ENCODE measurements at places on chromosomes 6 and 20. TPM values are rescaled to one million over a fixed set of nuclear protein-coding genes. Genes with fewer than 3 reads are reported as not detected.

Gene CD93
- polyA plus RNA-seq = 16.1 TPM

GRCh38 chr6:43172104-43173007 is 1.3 kb downstream of the SRF start:
- peak; percentile 74 for DNase-seq

- DNase-seq = no peak
Measured at GRCh38 chr6:142830116-142830710, 114.8 kb downstream of the HIVEP2 start.

Gene ZBP1
- 0.67 TPM for polyA plus RNA-seq

DNA sequence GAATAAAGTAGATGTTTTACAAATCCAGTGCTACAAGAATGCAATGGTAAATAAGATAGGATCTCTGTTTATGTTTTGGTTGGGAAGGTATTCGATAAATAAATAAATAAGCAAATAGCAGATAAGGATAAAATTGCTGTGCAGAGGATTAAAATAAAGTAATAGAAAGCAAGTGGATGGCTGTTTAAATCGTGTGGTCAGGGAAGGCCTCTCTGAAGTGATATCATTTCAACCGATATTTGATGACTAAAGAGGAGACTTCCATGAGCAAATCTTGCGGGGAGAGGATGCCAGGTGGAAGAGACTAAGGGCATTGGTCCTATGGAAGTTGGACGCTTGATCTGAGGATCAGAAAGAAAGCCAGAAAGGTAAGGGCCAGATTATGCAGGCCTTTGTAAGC is 92.0 kb upstream of the CCN2 start:
- DNase-seq = no peak

Gene METTL24
- 0.97 TPM for polyA plus RNA-seq

DNA sequence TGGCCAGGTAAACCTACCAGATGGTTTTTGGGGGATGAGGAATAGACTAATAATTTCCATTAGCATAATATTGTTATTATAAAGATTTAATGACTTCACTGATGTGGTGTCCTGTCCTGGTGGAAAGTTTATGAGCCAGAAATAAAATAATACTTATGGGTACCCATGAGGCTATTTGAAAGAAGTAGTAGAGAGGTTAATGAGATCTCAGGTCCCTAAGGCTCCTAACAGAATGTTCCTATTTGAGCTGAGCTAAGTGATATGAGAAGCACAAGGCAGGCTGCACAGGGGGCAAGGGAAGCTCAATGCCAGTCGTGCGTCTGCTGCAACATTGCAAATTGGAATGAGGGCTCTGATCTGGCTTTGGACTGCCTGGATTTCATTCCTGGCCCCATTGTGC is 174.1 kb downstream of the BMP2 start:
- no peak for DNase-seq

Gene PRL
- not detected for polyA plus RNA-seq

DNA sequence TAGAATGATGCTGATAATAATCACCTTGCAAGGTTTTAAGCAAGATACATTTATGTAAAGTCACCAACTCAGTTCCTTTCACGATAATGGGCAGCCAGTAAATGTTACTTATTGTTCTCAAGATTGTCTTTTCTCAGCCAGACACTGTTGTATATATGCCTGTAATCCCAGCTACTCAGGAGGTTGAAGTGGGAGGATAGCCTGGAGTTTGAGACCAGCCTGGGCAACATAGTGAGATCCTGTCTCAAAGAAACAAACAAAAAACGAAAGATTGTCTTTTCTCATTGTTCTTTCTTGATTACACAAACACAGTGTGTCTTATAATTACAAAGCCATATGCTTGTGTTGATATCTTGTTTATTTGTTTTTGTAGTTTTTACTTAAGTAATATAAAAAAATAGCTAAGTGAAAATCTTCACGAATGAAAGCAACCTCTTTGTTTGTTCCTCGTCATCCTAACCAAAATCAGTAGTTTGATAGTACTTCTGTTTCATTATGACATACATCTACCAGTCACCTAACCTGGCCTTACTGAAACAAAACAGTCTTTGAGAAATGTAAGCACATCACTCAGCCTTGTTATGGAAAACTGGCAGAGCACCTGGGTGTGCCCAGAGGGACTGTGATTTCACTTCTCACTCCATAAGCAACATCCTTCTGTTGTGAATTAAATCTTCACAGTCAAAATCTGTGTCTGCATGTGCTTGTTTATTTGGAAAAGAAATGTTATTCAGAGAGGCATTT is 436.2 kb upstream of the SOX4 start:
- DNase-seq = no peak

GRCh38 chr6:164911873-164912580 is 397.4 kb downstream of the C6orf118 start:
- no peak for DNase-seq

- no peak for DNase-seq
Measured at GRCh38 chr6:37612475-37612874, 85.2 kb downstream of the MDGA1 start.

DNA sequence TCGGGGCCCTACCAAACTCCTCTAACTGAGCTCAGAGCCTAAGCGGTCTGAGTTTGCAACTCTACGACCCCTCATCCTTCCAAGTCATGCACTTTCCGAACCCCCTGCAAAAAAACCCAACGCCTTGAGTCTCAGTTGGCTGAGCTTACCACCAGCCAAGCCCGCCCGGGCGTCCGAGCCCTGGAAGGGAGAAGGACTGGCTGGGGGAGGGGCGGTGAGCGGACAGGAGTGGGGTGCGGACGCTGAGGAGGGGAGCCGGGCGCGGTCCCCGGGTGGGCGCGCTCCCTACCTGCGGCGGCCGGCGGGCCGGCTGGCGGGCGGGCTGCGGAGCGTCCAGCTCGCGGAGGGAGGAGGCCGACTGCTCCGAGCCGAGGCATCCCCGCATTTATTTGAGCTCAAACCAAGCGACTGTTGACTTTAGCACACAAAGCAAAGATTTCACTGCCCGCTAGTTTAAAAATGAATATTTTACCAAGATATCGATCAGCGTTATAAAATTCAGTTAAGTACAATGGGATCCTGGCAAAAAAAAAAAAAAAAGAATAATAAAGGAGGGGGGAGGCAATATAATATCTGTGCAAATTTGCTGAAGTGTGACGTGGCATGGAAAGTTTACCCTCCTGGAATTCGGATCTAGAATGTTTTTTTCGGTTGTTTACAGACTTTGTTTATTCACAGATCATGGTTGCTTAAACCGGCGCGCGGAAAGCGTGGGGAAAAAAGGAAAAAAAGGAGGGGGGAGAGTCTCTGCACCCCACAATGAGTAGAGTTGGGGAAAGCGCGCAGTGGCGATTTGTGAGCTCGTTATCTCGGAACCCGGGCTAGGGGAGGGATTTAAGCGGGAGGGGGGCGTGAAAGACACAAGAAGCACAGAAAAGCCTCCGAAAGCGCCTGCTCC is 5.9 kb downstream of the FOXA2 start:
- DNase-seq = no peak

Gene PRPH2
- polyA plus RNA-seq = 0.84 TPM

Data from adrenal gland (tissue), 19 donors.